T-cell (primary cell): ENCODE measurements at places on chromosomes 2 and 18.

DNA sequence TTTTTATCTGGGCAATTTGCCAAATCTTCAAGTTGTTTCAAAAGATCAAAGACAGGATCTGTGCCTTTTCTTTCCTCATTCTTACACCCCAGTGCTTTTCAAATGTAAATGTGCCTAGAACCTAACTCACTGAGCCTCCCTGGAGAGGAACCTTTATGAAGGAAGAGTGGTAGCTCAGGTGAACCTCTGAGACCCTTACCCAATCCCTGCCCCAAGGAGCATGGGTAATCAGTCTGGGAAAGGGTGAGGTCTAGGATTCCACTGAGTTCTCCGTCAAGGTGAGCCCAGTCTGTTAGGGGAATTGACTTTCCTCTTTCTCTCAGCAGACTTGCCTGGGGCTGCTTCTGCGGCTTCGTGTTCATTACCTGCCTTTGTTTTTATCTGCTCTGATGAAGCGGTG, 88.1 kb upstream of the MAP4K4 start:
- DNase-seq: no peak

GRCh38 chr2:8984855-8985254, 18.6 kb downstream of the MBOAT2 start:
- no peak for DNase-seq

- DNase-seq: no peak
Measured at GRCh38 chr2:35820391-35820790, 535.2 kb upstream of the CRIM1 start.

DNA sequence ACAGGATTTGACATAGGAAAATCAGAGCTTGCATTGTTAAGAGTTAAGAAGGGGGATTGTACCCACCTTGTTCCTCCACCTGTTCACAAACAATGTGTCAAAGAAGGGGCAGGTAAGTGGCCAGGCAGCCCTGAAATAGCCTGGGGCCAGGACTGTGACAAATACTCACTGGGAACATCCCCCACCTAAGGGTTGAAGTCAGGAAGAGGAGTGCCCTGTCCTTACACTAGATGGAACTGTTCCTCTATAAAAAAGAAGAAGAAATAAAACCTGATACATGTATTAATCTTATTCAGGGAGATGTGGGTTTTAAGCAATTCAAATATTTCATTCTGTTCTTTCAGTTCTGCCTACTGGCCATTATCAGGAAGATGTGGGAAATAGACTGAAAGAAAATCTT, 41.9 kb downstream of the TACR1 start:
- no peak for DNase-seq

GRCh38 chr2:233003658-233004555, 9.1 kb downstream of the NGEF start:
- DNase-seq: no peak

DNA sequence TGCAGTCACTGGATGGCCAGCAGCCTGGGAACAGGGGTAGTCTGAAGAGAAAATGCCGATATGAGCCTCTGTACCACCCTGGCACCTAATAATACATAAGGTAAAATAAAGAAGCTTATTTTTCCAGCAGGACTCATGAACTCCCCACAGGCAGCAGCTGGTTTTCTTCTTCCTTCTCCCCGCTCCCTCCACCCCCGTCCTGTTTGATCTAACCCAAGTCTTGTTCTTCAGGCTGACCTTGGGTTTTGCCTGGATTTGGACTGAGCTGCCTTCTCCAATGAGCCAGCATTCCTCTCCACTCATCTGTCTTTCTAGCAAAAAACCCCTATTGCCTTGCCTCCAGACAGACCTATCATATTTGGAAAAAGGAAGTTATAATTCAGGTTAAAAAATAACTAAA, 111.8 kb downstream of the CELF4 start:
- no peak for DNase-seq

DNA sequence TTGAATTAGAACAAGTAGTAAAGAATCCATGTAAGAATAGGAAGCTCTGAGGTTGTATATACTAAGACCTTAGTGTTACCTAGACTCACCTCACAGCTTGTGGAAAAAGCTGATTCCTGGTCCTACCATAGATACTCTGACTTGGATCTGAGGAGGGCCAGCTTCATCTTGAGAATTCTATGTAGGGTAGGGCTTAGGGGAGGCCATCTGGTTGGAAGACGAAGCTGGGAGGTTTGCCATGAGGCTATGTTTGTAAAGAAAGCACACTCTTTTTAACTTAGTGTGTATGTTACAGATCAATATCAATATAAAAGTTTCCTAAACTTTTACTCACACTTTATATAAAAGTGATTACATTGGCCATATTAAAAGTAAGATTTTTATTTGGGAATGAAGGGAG, 77.1 kb upstream of the GALNT5 start:
- DNase-seq: no peak

GRCh38 chr2:8264981-8265380, 416.9 kb upstream of the ID2 start:
- DNase-seq: no peak

- DNase-seq: no peak
Measured at GRCh38 chr2:237341872-237342271, 72.1 kb downstream of the COL6A3 start.

- DNase-seq: no peak
Measured at GRCh38 chr2:218375212-218375611, 6.9 kb upstream of the SLC11A1 start.

- DNase-seq: peak; percentile 60
Measured at GRCh38 chr18:62715759-62716615, 646 bp downstream of the PHLPP1 start.

DNA sequence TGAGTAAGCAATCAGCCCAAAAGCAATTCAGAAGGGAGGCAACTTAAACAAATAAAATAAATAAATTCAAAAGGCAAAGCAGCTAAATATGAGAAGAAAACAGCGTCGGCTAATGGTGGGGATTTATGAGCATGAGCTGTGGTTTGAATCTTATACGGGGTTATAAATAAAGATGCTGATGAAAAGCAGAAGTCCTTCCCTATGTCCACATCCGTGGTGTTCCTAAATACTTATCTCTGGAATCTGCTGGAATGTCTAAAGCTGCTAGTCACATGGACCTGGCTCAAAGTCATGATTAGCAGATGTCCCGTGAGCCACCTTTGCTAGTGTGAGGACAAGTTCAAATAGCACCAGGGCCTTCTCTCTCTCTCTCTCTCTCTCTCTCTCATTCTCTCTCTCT, 33.8 kb downstream of the SMIM21 start:
- no peak for DNase-seq

GRCh38 chr18:47143899-47144485, 6.3 kb downstream of the HDHD2 start:
- no peak for DNase-seq

- no peak for DNase-seq
Measured at GRCh38 chr2:131112529-131112928, 7.4 kb downstream of the PLEKHB2 start.

DNA sequence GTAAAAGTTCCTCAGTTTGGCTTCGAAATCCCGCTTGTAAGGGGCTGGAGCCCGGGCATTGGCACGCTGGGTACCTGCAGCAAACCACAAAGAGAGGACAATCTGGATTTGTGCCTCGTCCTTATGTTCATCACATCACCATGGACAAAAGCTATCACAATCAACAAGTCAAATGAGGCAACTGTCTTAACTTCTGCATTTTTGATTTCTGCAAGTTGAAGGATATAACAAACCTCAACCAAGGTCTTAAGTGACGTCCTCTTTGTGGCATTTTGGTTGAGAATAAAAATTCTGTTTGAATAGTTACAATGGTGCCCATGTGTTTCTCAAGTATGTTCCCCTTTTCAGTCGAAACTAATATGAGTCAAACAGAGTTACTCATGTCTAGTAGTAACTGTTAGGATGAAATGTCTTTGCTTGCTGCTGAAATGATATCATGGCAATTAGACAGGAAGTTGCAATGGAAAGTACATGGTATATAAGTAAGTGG, 70.8 kb upstream of the STK17B start:
- no peak for DNase-seq

- DNase-seq: no peak
Measured at GRCh38 chr2:123157016-123157415, 868.1 kb upstream of the CNTNAP5 start.

- no peak for DNase-seq
Measured at GRCh38 chr2:74099835-74100234, 47.9 kb downstream of the BOLA3 start.

GRCh38 chr2:120754067-120754960, 18.6 kb downstream of the GLI2 start:
- no peak for DNase-seq

- no peak for DNase-seq
Measured at GRCh38 chr18:35114305-35114704, 73.1 kb downstream of the MAPRE2 start.

GRCh38 chr2:75375646-75376582, 176.6 kb upstream of the TACR1 start:
- no peak for DNase-seq

- DNase-seq: no peak
Measured at GRCh38 chr2:96927405-96928171, 57.7 kb upstream of the SEMA4C start.

DNA sequence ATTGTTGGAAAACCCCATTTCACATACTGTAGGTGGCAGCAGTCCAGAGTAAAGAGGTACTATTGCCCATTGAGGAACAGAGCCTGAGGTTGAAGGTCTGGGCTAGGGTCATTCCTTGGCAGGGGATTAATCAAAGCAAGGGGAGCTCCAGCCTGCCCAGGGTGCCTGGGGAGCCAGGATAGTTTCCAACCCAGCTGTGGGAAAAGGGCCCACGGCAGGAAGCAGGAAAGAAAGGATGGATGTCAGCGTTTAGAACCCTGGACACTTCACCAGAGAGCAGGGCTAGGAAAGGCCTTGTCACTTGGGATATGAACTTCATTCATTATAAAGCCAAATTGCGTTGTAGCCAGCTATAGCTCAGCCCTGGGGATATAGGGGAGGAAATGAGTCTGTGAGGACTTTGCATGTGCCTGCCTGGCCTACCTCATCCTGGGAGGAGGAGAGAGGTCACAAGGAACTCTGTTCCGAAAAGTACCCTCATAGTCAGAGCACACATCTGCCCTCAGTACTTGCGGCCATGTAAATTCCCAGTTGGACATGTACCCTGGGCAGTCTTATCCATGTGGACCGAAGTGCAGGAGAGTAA, 140.2 kb upstream of the COPS8 start:
- DNase-seq: no peak

DNA sequence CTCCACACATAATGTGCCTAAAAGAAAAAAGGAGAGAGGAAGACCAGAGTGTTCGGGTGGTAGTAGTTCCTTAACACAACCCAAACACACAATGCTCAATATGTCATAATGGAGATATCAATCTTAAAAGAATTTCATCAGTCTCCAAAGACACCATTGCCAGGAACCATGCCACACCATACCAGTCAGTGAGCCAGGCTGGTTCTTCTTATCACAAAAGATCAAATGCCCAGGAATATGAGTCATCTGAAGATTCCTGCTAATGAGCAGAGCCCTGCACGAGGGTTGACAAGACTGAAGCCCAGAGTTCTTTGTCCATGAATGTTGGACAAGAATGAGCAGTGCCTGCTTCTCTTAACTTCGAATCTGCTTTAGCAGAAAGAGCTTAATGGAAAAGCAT, 262.3 kb downstream of the ZNF516 start:
- no peak for DNase-seq

GRCh38 chr2:109343460-109343859, 214.5 kb downstream of the SH3RF3 start:
- DNase-seq: no peak

- no peak for DNase-seq
Measured at GRCh38 chr2:237859082-237859433, 365 bp upstream of the RAMP1 start.

GRCh38 chr2:236827997-236828396, 257.7 kb upstream of the COPS8 start:
- DNase-seq: no peak

GRCh38 chr2:206143451-206143850, 15.8 kb downstream of the NDUFS1 start:
- DNase-seq: no peak

DNA sequence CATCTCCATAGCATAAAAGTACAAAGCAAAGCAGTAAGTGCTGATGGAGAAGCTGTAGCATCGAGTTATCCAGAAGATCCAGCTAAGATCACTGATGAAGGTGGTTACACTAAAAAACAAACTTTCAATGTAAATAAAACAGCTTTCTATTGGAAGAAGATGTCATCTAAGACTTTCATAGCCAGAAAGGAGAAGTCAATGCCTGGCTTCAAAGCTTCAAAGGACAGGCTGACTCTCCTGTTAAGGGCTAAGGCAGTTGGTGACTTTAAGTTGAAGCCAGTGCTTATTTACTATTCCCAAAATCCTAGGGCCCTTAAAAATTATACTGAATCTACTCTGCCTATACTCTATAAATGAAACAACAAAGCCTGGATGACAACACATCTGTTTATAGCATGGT, 44.0 kb downstream of the METTL8 start:
- no peak for DNase-seq

GRCh38 chr2:75342504-75343175, 143.3 kb upstream of the TACR1 start:
- no peak for DNase-seq

GRCh38 chr2:212484563-212485080, 54.0 kb downstream of the ERBB4 start:
- DNase-seq: no peak

DNA sequence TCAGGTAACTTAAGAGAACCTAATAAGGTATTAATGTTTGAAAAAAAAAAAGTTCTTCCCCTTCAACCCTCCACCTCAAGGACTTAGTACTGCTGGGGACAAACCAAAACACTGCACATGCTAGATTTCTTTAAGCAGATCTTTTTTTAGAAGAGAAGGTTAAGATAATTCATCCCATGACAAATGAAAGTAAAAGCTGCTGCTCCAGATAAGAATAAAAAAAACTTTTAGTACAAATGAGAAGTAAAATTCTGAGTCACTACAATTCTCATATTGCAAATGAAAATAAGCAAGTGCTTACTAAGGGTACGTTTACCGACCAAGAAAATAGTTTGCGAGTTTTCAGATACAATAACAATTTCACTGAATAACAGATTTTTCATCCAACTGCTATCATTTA, 8.9 kb downstream of the STAM2 start:
- DNase-seq: no peak

- DNase-seq: no peak
Measured at GRCh38 chr2:230721712-230722111, 9.1 kb downstream of the CAB39 start.

GRCh38 chr2:23241121-23241520, 143.9 kb upstream of the KLHL29 start:
- no peak for DNase-seq

- no peak for DNase-seq
Measured at GRCh38 chr2:55902971-55903370, 20.6 kb downstream of the EFEMP1 start.

DNA sequence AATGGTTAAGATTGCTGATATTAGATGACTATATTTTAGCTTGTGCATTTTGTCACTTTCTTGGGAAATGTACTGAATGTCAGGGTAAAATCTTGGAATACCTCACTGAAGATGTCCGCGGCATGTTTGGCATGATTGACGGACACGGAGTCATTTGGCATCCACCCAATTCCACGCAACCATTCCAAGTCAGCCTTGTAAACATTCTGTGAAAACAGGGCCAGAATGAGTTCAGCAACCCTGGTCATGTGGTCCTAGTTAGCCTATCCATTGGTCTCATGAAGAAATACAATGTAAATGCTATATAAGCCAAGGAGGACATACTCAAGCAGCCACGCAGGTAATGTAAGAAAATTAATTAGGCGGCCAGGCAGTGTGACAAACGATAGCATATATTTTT, 159.5 kb downstream of the RIF1 start:
- no peak for DNase-seq
